Placental pericyte (primary cell): ENCODE measurements at places on chromosomes 1 and 21. TPM values are rescaled to one million over a fixed set of nuclear protein-coding genes. Genes with fewer than 3 reads are reported as not detected.

S100A8 gene
- not detected in 2 replicates for total RNA-seq

CFHR3 gene
- not detected in 2 replicates for total RNA-seq

KRTAP11-1 gene
- total RNA-seq: not detected in 2 replicates

ADAM30 gene
- total RNA-seq: not detected in 2 replicates

KRTAP21-2 gene
- total RNA-seq: not detected in 2 replicates

ZNF593OS gene
- total RNA-seq: not detected in 2 replicates

PTPN7 gene
- not detected in 2 replicates for total RNA-seq
